ENCODE measurements at places on chromosomes 4 and X.

- no peak for DNase-seq
These were observed 47.7 kb downstream of the PDGFRA start for GRCh38 chr4:54276641-54277430.

- no peak for DNase-seq
These were observed 794.8 kb upstream of the LCORL start for GRCh38 chr4:18816228-18816895.

- no peak for DNase-seq
These were observed 14.1 kb upstream of the CXCL6 start for GRCh38 chr4:73822389-73822788.

- DNase-seq = no peak
These were observed 32.8 kb upstream of the REST start for GRCh38 chr4:56874923-56875322.

GRCh38 chr4:113845138-113845537 is 83.6 kb upstream of the CAMK2D start:
- no peak for DNase-seq

DNA sequence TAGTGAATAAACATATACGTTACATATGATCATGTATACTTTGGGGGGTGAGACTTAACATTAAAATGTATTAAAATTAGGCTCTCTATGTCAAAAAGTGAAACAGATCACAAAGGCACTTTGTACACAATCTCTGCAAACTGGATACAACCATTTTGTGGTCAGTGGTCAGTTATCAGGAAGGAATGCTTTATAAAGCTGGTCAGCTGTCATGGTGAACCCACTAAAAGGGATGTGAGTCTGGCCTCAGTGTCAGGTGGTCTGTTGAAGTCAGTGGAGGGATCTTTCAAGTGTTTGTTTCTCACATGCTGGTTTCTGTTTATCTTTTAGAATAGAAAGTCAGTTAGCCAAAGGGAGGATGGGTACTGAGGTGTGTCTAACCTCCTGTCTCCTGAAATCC is 875.5 kb upstream of the INTU start:
- no peak for DNase-seq

DNA sequence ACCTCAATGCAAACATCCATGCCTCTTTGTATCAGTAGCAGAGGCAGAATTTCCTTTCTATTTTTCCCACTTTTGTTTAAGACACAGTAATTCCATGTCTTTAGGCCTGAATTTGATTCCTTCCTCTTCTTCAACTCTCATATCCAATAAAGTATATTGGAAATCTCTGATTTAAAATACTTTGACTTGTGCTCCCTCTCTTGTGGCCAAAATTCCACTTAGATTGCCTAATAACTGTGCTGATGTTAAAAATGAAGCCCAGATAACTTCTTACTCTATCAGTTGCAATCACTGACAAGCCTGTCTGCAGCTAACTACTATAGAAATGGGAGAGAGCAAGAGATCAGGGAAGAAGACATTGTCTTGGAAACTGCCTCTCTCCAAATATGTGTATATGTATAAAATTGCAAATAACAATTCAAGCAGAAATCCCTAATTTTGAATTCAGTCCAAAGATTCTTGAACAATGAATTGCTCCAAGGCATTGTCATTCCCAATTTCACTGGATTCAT is 163.5 kb upstream of the SPIN4 start:
- no peak for DNase-seq

Measured in GM12892 (cell line).